Endothelial cell (in vitro differentiated cells): ENCODE measurements at places on chromosomes 7 and 10.
A peak's percentile ranks its signal among the peaks of the same experiment; 100 is the strongest.

DNA sequence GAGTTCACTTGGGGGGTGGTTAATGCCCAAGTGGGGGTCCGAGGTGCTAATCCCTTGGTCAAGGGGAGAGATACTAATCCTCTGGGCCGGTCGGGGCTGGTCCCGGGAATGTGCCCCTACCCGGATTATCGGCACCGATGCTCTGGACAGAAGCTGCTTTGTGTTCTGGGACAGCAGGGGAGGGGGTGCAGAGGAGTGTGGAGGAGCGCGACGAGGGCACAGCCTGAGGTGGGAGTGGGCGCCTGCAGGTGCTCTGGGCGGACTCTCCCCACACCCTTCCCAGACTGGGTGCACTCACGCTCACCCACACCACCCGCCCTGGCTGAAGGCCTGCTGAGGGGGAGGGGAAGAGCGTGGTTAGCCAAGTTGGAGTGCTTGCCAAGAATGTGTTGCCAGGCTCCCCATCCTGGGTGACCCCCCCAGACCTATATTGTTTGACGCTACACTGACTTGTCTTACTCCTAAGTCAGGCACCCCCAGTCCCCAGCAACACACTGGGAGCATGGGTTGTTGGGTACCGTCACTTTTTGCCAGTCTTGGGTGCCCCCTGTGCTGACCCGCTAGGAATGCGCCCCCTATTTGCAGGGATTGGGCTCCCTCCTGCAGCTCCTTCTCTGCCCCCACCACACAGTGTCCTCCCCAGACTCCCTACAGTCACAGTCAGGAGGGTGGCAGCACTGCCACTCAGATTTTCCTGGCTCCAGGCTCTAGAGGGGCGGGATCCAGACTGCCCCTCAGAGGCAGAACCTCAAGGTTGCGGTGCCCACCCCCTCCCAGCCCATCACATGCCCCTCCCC, 1.2 kb downstream of the SLC4A2 start:
- H3K4me1 ChIP-seq: peaks cover 35% of the 10 kb centered on the region
- no peak for DNase-seq
- H3K36me3 ChIP-seq: peaks cover 8% of the 10 kb centered on the region
- peak overlapping the region; percentile 88 for H3K4me3 ChIP-seq
- peaks cover 11% of the 10 kb centered on the region for H3K27me3 ChIP-seq
- no peak overlapping the region for H3K27ac ChIP-seq

DNA sequence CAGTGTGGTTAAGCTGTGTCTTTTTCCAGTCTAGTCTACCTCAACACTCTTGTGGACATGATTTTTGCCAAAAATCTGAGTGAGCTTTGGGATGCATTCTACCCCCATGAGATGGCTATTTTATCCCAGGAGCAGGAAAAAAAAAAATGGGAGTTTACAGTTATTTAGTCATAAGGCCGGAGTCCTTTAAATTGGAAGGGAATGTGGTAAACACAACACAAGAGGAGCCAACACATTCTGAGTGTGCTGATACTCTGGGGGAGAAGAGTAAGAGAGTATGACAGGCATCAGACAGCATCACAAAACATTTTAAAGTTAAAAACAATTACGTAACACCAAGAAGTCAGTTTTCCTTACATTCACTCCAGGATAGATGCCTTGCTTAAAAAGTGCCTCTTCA, 46.1 kb downstream of the C1GALT1 start:
- no peaks in the 10 kb centered on the region for H3K27me3 ChIP-seq
- H3K36me3 ChIP-seq: no peaks in the 10 kb centered on the region
- no peak overlapping the region for H3K4me3 ChIP-seq
- peaks cover 16% of the 10 kb centered on the region for H3K4me1 ChIP-seq
- DNase-seq: no peak

DNA sequence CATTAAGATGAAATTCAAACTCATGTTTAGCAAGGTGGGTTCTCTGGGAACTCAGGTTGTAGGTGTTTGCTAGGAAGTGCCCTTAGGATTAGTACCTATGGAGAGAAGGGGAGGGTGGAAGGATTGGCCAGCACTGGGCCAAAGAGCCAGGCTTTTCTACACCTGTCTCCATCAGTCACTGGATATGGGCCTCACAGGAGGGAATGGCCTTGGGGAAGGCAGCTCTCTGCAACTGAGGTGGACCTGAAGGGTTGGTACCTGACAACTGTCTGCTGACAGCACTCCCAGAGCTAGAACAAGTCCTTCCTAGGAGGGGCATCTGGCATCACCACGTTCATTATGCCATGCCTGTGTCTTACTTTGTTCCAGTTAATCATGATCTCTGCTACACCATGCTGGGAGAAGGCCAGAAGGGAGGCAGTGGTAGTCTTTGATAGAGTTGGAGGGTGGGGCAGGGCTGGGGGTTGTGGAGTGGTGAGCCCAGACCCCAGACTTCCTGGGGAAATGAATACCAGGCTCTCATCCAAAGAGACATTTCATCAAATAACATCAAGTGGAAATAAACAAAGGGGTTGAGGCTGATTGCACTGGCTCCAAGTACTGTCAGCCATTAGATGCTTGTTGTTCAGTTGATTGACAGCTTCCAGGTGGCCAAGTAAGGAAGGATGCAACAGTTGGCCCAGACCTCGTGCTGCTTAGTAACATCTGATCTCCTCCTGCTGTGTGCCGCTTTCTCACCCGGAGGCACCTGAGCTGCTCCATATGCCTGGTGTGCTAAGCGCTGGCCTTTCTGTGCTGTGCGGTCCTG, 70.6 kb upstream of the PIK3CG start:
- no peaks in the 10 kb centered on the region for H3K4me1 ChIP-seq
- no peak overlapping the region for H3K27ac ChIP-seq
- H3K27me3 ChIP-seq: peaks cover 2% of the 10 kb centered on the region
- H3K36me3 ChIP-seq: peaks cover 7% of the 10 kb centered on the region
- H3K4me3 ChIP-seq: no peak overlapping the region
- no peak for DNase-seq

GRCh38 chr7:68744036-68744435, 854.2 kb upstream of the AUTS2 start:
- peaks cover 4% of the 10 kb centered on the region for H3K27me3 ChIP-seq
- no peak overlapping the region for H3K27ac ChIP-seq
- no peaks in the 10 kb centered on the region for H3K4me1 ChIP-seq

- no peak for DNase-seq
- H3K4me1 ChIP-seq: no peaks in the 10 kb centered on the region
- H3K4me3 ChIP-seq: no peak overlapping the region
Observed at GRCh38 chr10:18332484-18332883, 192.3 kb downstream of the CACNB2 start.

- peaks cover 2% of the 10 kb centered on the region for H3K27me3 ChIP-seq
- H3K4me1 ChIP-seq: no peaks in the 10 kb centered on the region
- DNase-seq: no peak
- H3K4me3 ChIP-seq: no peak overlapping the region
- no peak overlapping the region for H3K27ac ChIP-seq
Observed at GRCh38 chr7:9889554-9889953, 1084.1 kb upstream of the PHF14 start.

GRCh38 chr10:64519831-64520230, 998.6 kb downstream of the REEP3 start:
- no peak overlapping the region for H3K4me3 ChIP-seq
- H3K27me3 ChIP-seq: no peaks in the 10 kb centered on the region
- no peak overlapping the region for H3K27ac ChIP-seq
- no peak for DNase-seq

- peaks cover 26% of the 10 kb centered on the region for H3K4me1 ChIP-seq
- no peak for DNase-seq
- H3K36me3 ChIP-seq: peaks cover 10% of the 10 kb centered on the region
- no peak overlapping the region for H3K4me3 ChIP-seq
- H3K27me3 ChIP-seq: peaks cover 43% of the 10 kb centered on the region
Observed at GRCh38 chr7:151254316-151254715, 5.8 kb upstream of the SMARCD3 start.

GRCh38 chr7:44740055-44740454, 8.6 kb upstream of the ZMIZ2 start:
- H3K27me3 ChIP-seq: peaks cover 1% of the 10 kb centered on the region
- H3K4me3 ChIP-seq: no peak overlapping the region
- H3K4me1 ChIP-seq: peaks cover 19% of the 10 kb centered on the region
- H3K27ac ChIP-seq: no peak overlapping the region
- DNase-seq: no peak

DNA sequence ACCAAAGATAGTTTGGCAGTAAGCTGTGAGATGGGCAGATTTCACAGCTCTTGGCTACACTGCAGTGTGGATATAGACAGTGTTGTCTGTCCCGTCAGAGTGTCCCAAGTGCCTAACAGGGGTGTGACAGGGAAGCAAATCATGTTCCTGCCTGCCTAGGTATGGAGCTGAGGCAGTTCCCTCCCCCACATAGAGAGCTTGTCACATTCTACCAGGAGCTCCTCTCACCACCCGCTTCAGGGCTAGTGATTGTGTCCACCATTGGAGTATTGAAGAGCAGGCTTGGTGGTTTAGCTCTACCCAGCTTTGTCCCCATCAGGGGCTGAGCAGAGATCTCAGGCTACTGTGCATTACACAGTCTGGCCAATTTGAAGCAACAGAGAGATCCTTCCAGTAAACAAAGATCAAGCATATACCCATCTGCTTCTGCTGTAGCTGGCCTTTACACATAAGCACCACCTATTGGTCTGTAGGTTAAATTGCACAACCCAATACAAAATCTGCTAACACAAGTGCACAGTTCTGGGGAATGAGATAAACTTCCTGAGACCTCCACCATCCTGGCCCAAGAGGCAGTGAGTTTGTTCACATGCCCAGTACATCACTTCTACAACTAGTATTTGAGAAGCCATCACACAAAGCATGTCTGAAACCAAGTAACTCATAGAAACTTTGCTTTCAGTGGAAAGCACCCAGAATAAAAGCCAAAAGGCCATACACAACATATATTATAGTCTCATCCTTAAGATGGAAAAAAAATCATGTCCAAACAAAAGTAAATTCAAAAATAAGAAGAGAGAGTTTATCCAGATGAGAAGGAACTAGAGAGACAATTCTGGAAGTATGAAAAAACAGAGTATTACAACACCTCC, 67.3 kb downstream of the GLCCI1 start:
- H3K27ac ChIP-seq: no peak overlapping the region
- no peaks in the 10 kb centered on the region for H3K36me3 ChIP-seq
- H3K4me1 ChIP-seq: no peaks in the 10 kb centered on the region
- no peak overlapping the region for H3K4me3 ChIP-seq

GRCh38 chr10:97910661-97911060, 61.0 kb downstream of the GOLGA7B start:
- H3K27me3 ChIP-seq: peaks cover 3% of the 10 kb centered on the region
- H3K4me3 ChIP-seq: no peak overlapping the region
- DNase-seq: no peak
- peaks cover 4% of the 10 kb centered on the region for H3K4me1 ChIP-seq
- no peak overlapping the region for H3K27ac ChIP-seq

- H3K36me3 ChIP-seq: peaks cover 18% of the 10 kb centered on the region
- H3K4me1 ChIP-seq: peaks cover 8% of the 10 kb centered on the region
- H3K27me3 ChIP-seq: peaks cover 2% of the 10 kb centered on the region
Observed at GRCh38 chr7:142956951-142957623, 5.1 kb downstream of the KEL start.

DNA sequence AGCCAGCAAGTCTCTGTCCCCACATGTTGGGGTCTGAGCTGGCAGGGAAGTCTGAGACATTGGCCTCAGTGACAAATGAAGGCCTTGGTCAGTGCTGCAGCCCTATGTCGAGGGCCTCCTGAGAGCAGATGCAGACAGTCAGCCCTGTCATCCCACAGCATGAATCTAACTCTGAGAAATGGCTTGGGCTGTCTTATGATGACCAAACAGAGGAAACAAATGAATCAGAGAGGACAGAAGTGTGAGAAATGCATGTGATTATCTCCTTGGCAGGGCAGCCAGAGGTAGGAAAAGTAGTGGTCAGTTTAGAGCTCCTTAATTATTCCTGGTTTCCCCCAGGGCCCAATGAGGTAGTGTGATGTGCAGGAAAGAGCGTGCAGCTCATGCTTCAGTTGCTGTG, 287.6 kb downstream of the SORCS3 start:
- no peak overlapping the region for H3K4me3 ChIP-seq
- no peaks in the 10 kb centered on the region for H3K4me1 ChIP-seq
- H3K27ac ChIP-seq: no peak overlapping the region

DNA sequence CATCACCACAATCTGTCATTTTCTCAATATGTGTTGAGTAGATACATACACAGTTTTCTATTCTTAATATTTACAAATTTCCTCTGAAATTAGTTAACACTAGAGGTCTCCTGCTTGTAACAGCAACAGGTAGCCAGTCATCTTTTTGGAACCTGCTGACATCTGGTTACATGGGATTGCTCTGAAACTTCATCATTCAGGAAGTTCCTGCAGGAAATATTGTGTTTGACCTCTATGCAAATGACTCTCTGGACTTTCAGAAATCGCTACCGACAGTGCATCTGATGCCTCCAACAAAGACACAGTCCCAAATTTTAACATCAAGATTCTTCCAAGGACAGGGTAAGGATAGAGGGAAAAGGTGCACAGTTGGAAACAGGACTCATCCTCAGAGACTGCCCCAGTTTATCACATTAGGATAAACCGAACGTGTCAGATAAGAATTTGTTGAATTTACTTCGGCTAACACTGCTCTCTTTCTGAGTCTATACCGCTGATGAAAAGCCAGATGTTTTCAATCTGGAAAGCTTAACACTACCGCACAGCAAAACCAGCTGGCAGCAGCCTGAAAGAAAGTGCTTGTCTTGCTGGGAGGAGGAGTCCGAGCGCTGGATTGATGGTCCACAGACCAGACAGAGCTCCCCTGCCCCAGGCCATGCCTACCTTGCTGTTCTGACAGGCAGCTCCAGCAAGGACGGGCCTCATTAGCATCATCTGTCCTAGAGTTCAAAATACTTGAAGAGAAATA, 633.4 kb downstream of the PARD3 start:
- DNase-seq: no peak
- peaks cover 2% of the 10 kb centered on the region for H3K27me3 ChIP-seq
- H3K36me3 ChIP-seq: no peaks in the 10 kb centered on the region
- peaks cover 33% of the 10 kb centered on the region for H3K4me1 ChIP-seq
- H3K27ac ChIP-seq: no peak overlapping the region
- H3K4me3 ChIP-seq: no peak overlapping the region

- DNase-seq: no peak
- H3K4me3 ChIP-seq: no peak overlapping the region
- peaks cover 19% of the 10 kb centered on the region for H3K36me3 ChIP-seq
Observed at GRCh38 chr10:35079763-35080162, 10.4 kb downstream of the CUL2 start.

DNA sequence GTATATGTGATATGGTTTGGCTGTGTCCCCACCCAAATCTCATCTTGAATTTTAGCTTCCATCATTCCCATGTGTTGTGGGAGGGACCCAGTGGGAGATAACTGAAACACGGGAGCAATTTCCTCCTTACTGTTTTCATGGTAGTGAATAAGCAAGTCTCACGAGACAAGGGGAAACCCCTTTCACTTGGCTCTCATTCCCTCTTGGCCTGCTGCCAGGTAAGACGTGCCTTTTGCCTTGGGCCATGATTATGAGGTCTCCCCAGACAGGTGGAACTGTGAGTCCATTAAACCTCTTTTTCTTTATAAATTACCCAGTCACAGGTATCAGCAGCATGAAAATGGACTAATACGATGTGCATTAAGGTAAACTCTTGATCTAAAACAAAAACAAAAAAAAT, 357.1 kb upstream of the AOAH start:
- H3K27me3 ChIP-seq: peaks cover 3% of the 10 kb centered on the region
- no peaks in the 10 kb centered on the region for H3K4me1 ChIP-seq
- H3K36me3 ChIP-seq: peaks cover 29% of the 10 kb centered on the region

GRCh38 chr7:37719077-37719476, 35.5 kb downstream of the GPR141 start:
- H3K36me3 ChIP-seq: no peaks in the 10 kb centered on the region
- H3K4me3 ChIP-seq: no peak overlapping the region
- peaks cover 3% of the 10 kb centered on the region for H3K4me1 ChIP-seq
- no peak overlapping the region for H3K27ac ChIP-seq

- H3K27ac ChIP-seq: no peak overlapping the region
- no peak overlapping the region for H3K4me3 ChIP-seq
- H3K36me3 ChIP-seq: no peaks in the 10 kb centered on the region
- H3K4me1 ChIP-seq: peaks cover 2% of the 10 kb centered on the region
Observed at GRCh38 chr10:78935697-78936407, 132.9 kb upstream of the ZMIZ1 start.
